ENCODE measurements at places on chromosomes 1 and 21.

DNA sequence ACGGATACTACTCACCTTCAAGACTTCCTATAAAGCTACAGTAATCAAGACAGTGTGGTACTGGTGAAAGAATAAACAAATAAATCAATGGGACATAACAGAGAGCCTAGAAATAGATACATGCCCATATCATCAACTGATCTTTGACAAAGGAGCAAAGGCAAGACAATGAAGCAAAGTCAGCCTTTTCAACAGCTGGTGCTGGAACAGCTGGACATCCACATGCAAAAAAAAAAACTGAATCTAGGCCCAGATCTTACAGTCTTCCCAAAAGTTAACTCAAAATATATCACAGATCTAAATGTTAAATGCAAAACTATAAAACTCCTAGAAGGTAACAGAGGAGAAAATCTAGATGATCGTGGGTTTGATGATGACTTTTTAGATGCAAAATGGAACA is 170.3 kb downstream of the MIS18A start:
- no peak for DNase-seq

DNA sequence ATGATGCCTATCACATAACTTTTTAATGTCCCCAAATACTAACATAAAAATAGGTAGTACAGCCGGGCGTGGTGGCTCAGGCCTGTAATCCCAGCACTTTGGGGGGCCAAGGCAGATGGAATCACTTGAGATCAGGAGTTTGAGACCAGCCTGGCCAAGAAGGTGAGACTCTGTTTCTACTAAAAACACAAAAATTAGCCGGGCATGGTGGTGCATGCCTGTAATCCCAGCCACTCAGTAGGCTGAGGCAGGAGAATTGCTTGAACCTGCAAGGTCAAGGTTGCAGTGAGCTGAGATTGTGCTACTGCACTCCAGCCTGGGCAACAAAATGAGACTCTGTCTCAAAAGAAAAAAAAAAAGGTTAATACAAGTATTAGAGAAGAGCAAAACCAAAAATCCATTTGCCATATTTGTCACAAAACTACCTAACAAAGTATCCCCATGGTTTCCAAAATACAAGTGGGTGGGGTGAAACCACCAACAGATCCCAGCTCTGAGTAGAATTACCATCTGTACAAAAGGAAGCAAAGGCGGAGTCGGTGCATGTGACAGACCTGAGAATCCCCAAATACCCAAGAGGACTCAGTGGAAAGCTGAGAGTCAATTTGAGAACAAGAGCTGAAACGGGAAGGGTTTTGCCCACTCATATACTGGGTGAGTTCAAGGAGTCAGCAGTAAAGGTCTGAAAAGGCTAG is 113.2 kb downstream of the TOMM20 start:
- peak; percentile 63 for DNase-seq

- peak; percentile 41 for DNase-seq
Observed at GRCh38 chr1:36352910-36353878, 29.7 kb upstream of the EVA1B start.

- no peak for DNase-seq
Observed at GRCh38 chr1:38512024-38512767, 347.4 kb downstream of the RRAGC start.

- DNase-seq, result no peak
Observed at GRCh38 chr1:173852105-173852504, 15.7 kb downstream of the GAS5 start.

DNA sequence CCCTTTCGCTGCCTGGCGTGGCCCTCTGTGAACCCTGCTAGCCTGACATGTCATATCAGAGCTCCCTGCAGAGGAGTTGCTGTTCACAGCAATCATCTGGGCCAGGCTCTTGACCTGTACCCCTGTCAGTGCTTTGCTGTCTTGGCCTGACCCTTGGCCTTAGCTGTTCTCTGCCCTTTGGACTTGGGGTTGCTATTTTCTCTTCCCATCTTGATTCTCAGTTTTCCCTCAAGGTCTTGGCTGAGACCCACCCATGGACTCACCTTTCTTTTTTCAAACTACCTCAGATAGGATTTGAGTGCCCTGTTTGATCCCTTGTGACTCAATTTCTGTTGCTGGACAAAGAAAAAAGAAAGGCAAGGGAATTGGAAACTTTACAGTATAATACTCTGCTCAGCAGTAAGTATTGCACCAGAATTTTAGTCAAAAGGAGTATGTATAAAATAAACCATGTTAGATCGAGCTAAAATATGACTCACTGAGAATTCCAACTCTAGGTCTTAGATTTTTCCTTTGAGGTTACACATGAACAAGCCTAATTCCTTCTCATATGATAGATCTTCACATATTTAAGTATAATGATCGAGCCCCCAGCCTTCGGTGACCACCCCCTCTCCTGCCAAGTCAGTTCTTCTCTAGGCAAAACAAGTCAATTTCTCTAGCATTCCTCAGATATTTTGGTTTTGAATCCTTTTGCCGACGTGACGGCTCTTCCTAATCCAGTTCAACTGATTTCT is 110.5 kb downstream of the NGF start:
- DNase-seq, result no peak

GRCh38 chr1:245879091-245879490 is 628.0 kb downstream of the SMYD3 start:
- DNase-seq, result no peak

GRCh38 chr1:107198561-107198960 is 57.7 kb downstream of the NTNG1 start:
- DNase-seq, result peak; percentile 2

DNA sequence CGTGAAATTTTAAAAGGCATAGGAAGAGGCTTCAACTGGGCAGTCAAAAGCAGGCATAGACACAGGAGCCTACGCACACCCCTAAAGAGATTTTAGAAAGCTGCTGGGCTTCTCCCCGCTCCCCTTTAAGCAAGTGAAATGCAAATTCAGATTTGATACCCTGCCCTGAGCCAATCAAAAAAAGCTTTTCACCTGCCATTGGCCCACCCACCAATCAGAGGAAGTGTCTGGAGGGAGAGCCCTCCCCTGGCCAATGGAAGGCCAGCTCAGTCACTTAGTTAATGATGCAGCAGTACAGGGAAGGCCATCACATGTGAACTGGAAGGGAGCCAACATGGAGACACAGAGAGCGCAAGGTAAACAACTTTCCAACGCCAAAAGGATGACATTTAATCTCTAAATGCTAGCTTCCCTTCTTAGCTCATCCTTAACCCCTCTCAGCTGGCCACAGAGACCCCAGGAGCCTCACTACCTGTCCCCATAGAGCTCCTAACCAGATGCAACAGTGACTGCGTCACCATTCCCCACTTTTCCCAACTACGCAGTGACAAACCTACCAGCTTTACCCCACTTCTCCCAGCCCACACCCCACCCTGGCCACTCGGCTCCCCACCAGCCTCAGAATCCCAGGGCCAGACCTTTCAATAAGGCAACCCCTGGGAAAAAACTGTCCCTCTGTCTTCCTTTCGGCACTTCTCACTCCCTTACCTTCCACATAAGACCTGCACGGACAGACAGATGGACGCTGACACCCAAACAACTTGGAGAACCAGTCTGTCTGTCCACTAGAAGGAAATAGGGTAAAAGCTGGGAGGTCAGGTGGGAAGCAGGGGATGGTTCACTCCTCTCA is 71.0 kb downstream of the CD46 start:
- no peak for DNase-seq

DNA sequence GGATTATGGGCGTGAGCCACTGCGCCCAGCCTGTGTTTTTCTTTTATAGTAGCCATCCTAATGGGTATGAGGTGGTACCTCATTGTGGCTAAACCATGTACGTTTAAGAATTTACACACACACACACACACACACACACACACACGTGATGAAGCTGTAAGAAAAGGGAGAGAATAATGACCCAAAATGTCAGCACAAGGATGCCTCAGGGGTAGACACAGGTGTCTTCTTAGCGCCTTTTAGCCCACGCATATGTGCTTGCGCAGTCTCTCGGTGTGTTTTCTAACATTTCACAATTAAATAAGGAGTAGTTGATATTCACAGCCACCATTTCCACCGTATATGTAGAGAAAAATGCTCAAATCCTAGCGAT is 782 bp upstream of the PFKL start:
- DNase-seq, result no peak

- DNase-seq, result no peak
Observed at GRCh38 chr1:36835696-36836095, 198.6 kb downstream of the GRIK3 start.

DNA sequence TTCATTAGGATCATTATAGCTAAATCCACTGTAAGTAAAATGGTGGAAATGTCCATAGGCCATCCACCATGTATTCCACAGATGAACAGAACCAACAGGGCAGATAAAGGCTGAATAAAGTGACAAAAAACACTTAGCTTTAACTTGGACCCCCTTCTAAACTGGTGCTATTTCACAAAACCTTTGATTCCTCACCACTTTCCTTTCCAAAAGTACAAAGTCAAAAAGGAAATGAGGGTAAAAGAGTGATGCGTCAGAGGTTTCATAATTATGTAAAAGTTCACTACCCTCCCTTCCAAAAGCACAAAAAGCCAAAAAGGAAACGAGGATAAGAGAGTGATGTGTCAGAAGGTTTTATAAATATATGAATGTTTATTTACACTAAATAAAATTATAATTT is 172.2 kb downstream of the TBX15 start:
- DNase-seq, result peak; percentile 73

GRCh38 chr1:230860617-230861384 is 7.5 kb downstream of the C1orf198 start:
- peak; percentile 45 for DNase-seq

DNA sequence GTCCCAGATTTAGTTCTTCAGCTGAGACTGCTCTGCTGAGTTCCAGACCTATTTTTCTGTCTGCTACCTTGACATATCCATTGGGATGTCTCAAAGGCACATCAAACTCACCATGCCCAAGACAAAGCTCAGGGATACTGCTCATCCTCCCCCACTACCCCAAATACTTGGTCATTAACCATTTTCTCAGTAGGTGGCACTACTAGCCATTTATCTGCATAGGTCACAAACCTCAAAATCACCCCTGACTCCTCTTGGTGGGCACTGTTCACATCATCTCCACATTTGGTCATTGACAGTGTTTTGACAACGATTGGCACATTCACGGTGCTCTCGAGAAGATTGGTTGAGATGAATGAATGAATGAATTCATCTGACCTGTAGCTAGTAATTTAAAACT is 32.1 kb downstream of the CACNA1S start:
- DNase-seq, result no peak

GRCh38 chr1:94056171-94056570 is 64.8 kb downstream of the ABCA4 start:
- no peak for DNase-seq

DNA sequence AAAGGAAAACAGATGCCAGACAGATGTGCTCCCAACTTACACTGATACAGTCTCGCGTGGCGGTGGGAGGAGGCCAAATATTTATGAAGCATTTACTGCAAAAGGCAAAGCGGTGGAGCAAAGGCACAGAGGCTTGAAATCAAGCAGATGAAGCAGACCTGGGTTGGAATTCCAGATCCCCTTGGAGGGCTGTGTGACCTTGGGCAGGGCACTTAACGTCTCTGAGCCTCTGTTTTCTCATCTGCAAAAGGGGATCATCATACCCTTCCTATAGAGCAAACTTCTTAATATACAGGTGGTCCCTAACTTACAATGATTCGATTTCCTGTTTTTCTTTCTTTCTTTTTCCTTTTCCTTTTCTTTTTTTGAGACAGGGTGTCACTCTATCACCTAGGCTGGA is 54.1 kb downstream of the IGSF21 start:
- DNase-seq, result no peak

DNA sequence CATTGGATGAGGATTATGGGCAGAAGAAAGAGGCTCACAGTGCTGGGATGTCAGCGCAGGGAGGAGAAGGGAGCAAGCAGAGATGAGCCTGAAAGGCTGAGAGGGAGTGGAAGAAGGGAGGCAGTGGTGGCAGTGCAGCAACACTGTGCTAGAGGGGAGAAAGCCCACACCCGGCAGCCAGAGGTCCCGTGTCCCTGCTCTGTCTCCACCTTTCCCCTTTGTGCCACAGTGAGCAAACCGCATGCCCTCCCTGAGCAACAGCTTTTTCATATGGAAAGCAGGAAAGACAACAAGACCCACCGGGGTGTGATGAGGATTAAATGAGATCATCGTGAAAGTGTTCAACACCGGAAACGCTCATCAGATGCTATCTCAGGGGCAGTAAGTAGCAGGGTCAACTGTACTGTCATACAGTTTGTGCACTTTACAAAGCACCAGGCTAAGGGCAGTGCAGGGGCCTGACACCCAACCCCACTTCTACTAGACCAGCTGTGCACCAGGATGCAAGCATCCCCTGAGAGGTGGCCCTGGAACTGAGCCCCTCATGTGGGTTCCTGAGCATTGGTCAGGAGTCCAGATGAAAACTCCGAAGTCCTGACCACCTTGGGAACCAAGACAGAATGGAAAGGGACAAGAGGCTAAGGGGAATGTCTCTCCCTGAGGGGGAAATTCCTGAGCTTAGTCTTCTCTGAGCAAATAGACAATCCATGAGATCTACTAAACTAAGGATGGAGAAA is 9.1 kb downstream of the NHLH1 start:
- DNase-seq, result peak; percentile 49

- DNase-seq, result no peak
Observed at GRCh38 chr21:39097981-39098380, 85.3 kb downstream of the PSMG1 start.

DNA sequence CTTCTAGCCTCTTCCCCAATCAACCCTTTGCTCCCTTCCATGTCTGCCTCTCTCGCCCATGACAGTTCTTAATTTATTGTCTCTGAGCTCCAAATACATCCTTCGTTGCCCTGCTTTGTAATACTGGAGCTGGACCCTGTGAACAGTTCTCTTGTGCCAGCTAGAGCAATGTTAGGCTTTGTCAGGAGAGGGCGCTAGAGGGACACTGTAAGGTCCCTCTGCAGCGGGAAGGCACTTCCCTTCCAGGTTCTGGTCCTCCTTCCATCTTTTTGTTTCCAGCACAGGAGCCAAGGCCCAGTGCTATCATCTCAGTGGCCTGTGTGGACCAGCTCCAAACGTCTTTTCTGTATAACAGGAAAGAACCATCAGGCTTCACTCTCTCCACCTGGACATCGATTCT is 95.9 kb downstream of the PTPRU start:
- peak; percentile 50 for DNase-seq

GRCh38 chr1:53122201-53122885 is 20.1 kb downstream of the SLC1A7 start:
- DNase-seq, result no peak

DNA sequence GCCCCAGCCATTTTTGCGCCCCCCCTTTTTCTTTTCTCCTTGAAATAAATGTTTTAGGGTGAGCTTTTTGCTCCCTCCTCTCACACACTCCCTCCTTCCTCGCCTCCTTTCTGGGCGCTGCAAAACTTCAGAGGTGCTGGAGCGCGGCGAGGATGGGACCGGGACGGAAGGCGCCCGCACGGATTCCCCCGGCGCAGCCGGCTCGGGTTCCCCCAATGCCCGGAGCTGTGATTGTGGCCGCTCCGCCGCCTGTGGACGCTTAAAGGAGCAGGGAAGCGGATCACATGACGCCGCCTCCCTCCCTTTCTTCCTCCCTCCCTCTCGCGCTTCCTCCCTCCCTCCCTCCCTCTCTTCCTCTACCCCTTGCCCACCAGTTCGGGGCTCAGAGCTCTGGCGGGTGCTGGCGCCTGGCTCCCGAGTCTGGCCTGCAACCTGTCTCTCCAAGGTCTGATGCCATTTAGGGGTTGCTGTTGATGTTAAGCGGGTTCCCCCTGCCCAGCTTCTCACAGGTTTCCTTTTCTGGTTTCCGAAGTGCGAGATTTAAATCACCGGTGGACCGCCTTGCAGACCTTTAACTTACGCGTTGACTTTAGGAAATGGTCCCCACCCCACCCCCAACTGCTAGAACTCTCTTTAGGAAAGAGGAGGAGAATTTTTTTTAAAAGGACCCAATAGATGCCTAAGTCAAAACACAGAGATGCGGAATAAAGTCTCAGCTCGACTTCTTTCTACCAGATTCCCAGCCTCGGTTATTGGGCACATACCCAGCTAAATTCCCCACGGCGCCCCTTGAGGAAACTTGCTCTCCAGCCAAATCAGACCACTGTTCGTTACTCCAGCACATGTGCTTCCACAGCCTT is at the start of gene WLS:
WLS (minus strand) TSS at position 235 of the 860 bp plus-strand sequence; CDS start at position 11, 224 bp downstream.
- DNase-seq, result no peak
